ENCODE measurements at places on chromosomes 5 and 9.

DNA sequence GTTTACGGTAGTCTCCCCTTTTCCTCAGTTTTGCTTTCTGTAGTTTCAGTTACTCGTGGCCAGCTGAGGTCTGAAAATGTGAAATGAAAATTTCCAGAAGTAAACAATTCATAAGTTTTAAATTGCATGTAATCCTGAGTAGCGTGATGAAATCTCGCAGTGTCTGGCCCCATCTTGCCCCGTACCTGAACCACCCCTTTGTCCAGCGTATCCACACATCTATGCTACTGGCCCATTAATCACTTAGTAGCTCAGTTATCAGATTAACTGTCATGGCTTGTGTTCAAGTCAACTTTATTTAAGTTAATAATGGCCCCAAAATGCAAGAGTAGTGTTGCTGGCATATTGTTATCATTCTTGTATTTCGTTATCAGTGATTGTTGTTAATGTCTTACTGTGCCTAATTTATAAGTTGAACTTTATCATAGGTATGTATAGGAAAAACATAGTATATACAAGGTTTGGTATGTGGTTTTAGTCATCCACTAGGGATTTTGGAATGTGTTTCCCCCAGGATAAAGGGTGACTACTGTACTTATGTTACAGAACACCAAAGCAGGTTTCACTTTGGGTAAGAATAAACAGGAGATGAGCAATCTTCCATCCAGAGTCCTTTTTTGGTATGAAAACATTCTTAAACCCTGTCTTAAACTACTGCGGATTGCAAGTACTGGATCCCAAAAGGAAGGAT is 118.4 kb upstream of the KCNN2 start:
- no peak for DNase-seq

GRCh38 chr5:77463905-77464304 is 28.2 kb downstream of the WDR41 start:
- DNase-seq: no peak

GRCh38 chr9:130946766-130947617 is 7.9 kb upstream of the FIBCD1 start:
- DNase-seq: no peak

GRCh38 chr5:41772785-41773442 is 97.3 kb downstream of the OXCT1 start:
- DNase-seq: no peak

- DNase-seq: no peak
Observed at GRCh38 chr5:28253431-28253830, 1215.0 kb upstream of the CDH9 start.

DNA sequence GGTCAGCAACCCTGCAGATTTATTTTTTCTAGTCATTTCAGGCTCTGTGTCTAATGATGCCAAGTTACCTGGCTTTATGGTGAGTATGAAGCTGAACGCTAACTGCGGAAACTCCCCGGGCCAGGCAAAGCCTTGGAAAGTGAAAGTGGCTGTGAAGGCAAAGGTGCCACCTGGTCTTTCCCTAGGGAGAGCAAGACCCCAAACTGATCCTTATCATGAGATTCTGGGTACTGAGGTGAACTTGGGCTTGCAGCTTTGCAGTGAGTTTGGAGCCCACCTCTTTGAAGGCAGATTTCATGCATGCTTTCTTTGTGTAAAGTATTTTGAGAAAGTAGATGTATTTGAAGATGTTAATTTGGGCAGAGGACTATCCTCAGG is 63.3 kb downstream of the CARTPT start:
- DNase-seq: no peak

GRCh38 chr5:133026664-133027153 is 360 bp upstream of the ZCCHC10 start:
- DNase-seq: no peak

DNA sequence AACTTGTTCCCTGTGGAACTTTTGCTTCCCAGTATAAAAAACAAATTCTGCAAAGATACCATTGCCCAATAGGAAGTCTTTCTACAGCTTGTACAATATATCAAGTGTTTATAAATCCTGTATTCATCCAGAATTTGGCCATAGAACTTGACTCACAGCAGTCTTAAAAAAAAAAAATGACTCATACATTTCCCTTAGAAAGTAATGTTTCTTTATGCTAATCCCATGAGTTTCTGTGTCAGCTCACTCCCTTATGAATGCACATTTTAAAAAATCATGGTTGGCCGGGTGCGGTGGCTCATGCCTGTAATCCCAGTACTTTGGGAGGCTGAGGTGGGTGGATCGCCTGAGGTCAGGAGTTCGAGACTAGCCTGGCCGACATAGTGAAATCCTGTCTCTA is 89.3 kb upstream of the DMRT1 start:
- DNase-seq: no peak

- DNase-seq: peak; percentile 77
Observed at GRCh38 chr5:73215891-73216610, 43.1 kb downstream of the TMEM174 start.

DNA sequence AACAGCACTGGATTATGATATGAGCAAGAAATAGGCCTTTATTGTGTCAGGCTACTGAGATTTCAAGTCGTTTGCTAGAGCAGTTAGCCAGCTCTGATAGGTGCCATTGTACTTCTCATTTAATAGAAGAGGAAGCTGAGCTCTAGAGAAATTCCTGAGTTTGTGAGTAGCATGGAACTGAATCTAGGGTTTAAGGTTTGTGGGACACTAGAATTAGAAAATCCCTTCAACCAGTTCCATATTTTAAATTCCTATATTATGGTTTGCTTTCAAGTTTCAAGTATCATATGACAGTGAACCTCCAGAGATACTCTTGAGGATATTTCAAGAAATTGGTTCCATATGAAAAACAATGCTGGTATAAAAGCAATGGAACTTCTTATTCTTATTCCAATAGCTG is 87.6 kb downstream of the ANKRD55 start:
- no peak for DNase-seq

DNA sequence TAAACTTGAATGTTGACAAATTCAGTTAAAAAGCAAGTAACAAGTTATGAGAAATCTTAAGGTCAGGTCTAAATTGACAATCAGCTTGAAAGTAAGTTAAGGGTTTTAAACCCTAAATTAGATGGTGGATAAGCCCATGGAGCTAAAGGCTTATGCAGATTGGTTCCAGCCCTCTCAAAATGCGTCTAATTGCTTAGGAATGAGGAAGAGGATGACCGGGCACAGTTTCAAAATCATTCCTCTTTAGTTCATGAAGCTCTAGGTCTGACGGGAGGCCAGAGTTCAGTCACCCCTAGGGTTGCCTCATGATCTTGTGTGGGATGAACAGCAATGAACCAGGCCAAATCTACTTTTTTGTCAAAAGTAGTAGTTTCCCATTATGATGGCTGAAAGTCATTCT is 75.4 kb downstream of the SLC38A9 start:
- DNase-seq: no peak

- no peak for DNase-seq
Observed at GRCh38 chr5:133948721-133949120, 19.7 kb downstream of the C5orf15 start.
